Chondrocyte (in vitro differentiated cells): ENCODE measurements at places on chromosomes 2 and 18.

DNA sequence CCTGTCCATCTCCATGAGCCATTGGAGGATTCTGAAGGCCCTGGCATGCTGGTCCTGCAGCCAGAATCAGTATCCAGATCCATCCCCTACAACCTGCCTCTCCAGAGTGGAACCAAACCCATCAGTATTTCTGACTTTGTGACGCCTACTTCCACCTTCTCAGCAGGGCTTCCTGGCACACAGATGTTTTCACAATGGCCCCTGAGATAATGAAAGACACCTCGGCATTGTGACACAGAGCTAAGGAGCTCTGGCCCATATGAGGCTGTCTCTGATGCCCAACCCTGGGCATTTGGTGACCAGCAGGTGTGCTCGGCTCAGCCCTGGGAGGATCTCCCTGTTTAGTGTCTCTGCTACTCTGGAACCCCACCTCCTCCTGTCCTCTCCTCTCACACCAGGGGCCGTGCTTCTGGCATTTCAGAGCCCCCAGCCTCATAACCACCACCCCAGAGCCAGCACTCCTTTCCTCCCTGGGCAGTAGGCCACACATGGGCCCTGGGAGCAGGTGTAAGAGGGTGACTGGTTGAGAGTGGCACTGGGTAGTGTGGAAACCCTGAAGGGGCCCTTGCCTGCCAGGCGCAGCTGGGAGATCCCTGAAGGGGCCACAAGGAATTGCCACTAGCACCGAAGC lies 38.2 kb downstream of the FOSL2 start:
- DNase-seq, result peak; percentile 56
- peaks cover 7% of the 10 kb centered on the region for H3K36me3 ChIP-seq
- no peaks in the 10 kb centered on the region for H3K27me3 ChIP-seq
- no peak overlapping the region for H3K27ac ChIP-seq
- no peak overlapping the region for H3K4me3 ChIP-seq

DNA sequence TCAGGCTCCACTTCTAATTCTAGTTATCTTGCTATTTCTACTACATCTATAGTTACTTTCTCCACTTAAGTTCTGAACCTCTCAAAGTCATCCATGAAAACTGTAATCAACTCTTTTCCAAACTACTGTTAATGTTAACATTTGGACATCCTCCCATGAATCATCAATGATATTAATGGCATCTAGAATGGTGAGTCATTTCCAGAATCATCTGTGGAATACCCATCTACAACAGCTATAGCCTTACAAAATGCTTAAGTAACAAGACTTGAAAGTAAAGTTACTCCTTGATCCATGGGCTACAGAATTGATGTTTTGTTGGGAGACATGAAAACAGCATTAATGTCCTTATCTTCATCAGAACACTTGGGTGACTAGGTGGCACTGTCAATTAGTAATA lies 35.4 kb downstream of the BARD1 start:
- H3K4me1 ChIP-seq, result peaks cover 6% of the 10 kb centered on the region
- no peaks in the 10 kb centered on the region for H3K27me3 ChIP-seq
- DNase-seq, result no peak
- H3K4me3 ChIP-seq, result no peak overlapping the region
- H3K27ac ChIP-seq, result no peak overlapping the region

- no peak overlapping the region for H3K27ac ChIP-seq
- peaks cover 8% of the 10 kb centered on the region for H3K36me3 ChIP-seq
- H3K27me3 ChIP-seq, result no peaks in the 10 kb centered on the region
- H3K4me1 ChIP-seq, result peaks cover 11% of the 10 kb centered on the region
- H3K4me3 ChIP-seq, result no peak overlapping the region
- DNase-seq, result no peak
These were observed 244.4 kb upstream of the REV1 start for GRCh38 chr2:99734236-99734635.

DNA sequence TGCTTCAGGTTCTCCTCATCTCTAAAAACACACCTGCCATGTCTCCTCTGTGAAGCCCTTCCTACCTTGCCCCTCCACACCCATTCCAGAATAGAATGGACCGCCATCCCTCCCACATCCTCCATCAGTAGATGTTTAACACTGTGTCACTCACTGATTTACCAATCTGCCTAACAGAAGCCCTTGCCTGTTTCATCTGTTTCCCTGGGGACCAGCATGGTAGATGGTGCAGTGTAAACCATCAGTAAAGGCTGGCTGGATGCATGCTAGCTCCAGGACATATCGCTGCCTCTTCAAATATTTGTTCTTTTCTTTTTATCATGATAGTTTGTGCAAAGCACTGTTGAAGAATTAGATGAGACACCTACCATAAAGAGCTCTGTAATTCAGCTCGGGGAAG lies 271.4 kb downstream of the PIEZO2 start:
- DNase-seq, result no peak
- H3K4me1 ChIP-seq, result peaks cover 4% of the 10 kb centered on the region
- peaks cover 6% of the 10 kb centered on the region for H3K36me3 ChIP-seq
- no peak overlapping the region for H3K27ac ChIP-seq
- no peak overlapping the region for H3K4me3 ChIP-seq

DNA sequence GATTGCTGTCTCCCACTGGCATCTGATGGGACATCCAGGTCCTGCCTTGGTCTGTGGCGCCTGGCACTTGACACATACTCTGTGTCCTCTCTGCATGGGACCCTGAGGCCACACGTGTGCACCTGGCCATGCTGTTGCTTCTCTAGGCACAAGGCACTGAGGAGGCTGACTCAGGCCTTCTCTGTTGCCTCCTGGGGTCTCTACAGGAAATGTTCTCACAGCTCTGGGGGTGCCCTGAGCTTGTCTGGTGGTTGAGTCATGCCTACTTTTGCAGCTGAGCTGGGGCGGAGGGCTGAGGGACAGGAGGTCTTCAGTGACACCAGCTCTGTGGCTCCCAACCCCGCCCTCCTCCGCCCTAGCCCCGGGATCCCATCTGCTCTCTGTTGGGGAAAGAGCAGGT lies 207.0 kb upstream of the HS6ST1 start:
- DNase-seq, result no peak
- H3K4me1 ChIP-seq, result no peaks in the 10 kb centered on the region
- H3K4me3 ChIP-seq, result no peak overlapping the region

GRCh38 chr18:60246606-60247005 lies 126.0 kb downstream of the MC4R start:
- H3K4me1 ChIP-seq, result no peaks in the 10 kb centered on the region
- H3K27me3 ChIP-seq, result peaks cover 5% of the 10 kb centered on the region
- H3K27ac ChIP-seq, result no peak overlapping the region
- H3K36me3 ChIP-seq, result no peaks in the 10 kb centered on the region

GRCh38 chr18:58609536-58609993 lies 19.3 kb downstream of the ALPK2 start:
- no peaks in the 10 kb centered on the region for H3K27me3 ChIP-seq
- H3K36me3 ChIP-seq, result no peaks in the 10 kb centered on the region
- H3K27ac ChIP-seq, result no peak overlapping the region
- DNase-seq, result no peak
- peaks cover 28% of the 10 kb centered on the region for H3K4me1 ChIP-seq

GRCh38 chr2:29765721-29766120 lies 155.7 kb downstream of the ALK start:
- peaks cover 3% of the 10 kb centered on the region for H3K27me3 ChIP-seq
- no peak for DNase-seq

GRCh38 chr2:215712871-215713790 lies 277.3 kb upstream of the FN1 start:
- H3K36me3 ChIP-seq, result peaks cover 2% of the 10 kb centered on the region
- DNase-seq, result no peak

GRCh38 chr2:54569745-54570301 lies 113.7 kb downstream of the SPTBN1 start:
- DNase-seq, result no peak
- peaks cover 2% of the 10 kb centered on the region for H3K36me3 ChIP-seq
- no peak overlapping the region for H3K4me3 ChIP-seq
- no peaks in the 10 kb centered on the region for H3K27me3 ChIP-seq
- H3K4me1 ChIP-seq, result peaks cover 65% of the 10 kb centered on the region

- peaks cover 26% of the 10 kb centered on the region for H3K4me1 ChIP-seq
- no peak overlapping the region for H3K4me3 ChIP-seq
- peaks cover 2% of the 10 kb centered on the region for H3K36me3 ChIP-seq
- peak overlapping the region; percentile 56 for H3K27ac ChIP-seq
- DNase-seq, result no peak
- H3K27me3 ChIP-seq, result peaks cover 7% of the 10 kb centered on the region
These were observed 74.2 kb downstream of the NCAPH start for GRCh38 chr2:96409820-96410164.

- no peak overlapping the region for H3K4me3 ChIP-seq
- no peak overlapping the region for H3K27ac ChIP-seq
- H3K27me3 ChIP-seq, result no peaks in the 10 kb centered on the region
- H3K36me3 ChIP-seq, result no peaks in the 10 kb centered on the region
These were observed 1327.1 kb upstream of the ZEB2 start for GRCh38 chr2:145846982-145847381.

- peaks cover 33% of the 10 kb centered on the region for H3K36me3 ChIP-seq
- H3K4me1 ChIP-seq, result peaks cover 4% of the 10 kb centered on the region
- DNase-seq, result no peak
- no peak overlapping the region for H3K27ac ChIP-seq
These were observed 26.1 kb upstream of the ERCC3 start for GRCh38 chr2:127320067-127320466.

GRCh38 chr2:12081481-12082210 lies 335.2 kb downstream of the LPIN1 start:
- peaks cover 5% of the 10 kb centered on the region for H3K4me1 ChIP-seq
- H3K4me3 ChIP-seq, result no peak overlapping the region
- H3K27ac ChIP-seq, result no peak overlapping the region
- no peak for DNase-seq
- peaks cover 1% of the 10 kb centered on the region for H3K36me3 ChIP-seq
- H3K27me3 ChIP-seq, result peaks cover 7% of the 10 kb centered on the region

DNA sequence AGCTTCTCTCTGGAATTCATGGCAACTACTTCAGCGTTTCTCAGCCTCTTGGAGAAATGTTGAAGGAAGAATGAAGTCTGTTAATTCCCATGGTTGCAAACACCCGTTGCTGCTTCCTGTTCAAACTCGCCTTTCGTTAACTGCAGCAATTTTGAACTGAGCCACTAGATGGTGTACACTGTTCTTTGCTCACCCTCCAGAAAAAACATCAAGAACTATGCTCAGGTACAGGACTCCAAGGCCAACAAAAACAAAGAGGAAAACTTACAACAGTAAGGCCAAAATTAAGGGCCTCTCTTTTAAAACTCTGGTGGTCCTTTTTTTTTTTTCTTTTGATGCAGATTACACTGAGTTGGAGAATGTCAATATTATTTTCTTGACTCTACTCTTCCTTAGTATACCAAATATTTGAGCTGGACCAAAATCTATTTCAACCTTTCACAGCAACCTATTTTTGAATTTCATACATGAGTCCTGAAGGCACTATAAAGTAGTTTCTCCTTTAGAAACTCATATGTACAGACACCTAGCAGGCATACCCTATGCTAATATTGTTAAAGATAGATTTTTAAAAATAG lies 58.2 kb downstream of the KLHL14 start:
- peaks cover 6% of the 10 kb centered on the region for H3K27me3 ChIP-seq
- H3K4me3 ChIP-seq, result no peak overlapping the region
- peaks cover 4% of the 10 kb centered on the region for H3K4me1 ChIP-seq
- no peaks in the 10 kb centered on the region for H3K36me3 ChIP-seq
- no peak overlapping the region for H3K27ac ChIP-seq

DNA sequence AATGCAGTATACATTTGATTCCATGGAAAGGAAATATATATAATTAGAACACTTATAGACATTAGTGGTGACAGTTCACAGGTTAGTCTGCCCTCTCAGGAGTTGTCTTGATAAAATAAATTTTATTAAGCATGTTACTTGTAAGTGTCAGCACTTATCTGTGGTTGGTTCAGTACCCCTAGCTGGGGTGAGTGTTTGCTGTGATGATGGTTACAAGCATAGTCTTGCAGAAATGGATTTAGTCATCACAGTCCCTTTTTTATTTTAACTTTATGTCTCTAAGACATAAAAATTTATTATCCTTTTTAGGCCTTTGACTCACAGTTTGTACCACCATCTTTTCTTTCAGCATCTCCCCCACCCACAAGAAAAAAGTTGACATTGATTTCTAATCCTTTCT lies 52.1 kb downstream of the NCK2 start:
- no peaks in the 10 kb centered on the region for H3K27me3 ChIP-seq
- H3K4me3 ChIP-seq, result no peak overlapping the region
- no peaks in the 10 kb centered on the region for H3K36me3 ChIP-seq
- peak overlapping the region; percentile 30 for H3K27ac ChIP-seq

DNA sequence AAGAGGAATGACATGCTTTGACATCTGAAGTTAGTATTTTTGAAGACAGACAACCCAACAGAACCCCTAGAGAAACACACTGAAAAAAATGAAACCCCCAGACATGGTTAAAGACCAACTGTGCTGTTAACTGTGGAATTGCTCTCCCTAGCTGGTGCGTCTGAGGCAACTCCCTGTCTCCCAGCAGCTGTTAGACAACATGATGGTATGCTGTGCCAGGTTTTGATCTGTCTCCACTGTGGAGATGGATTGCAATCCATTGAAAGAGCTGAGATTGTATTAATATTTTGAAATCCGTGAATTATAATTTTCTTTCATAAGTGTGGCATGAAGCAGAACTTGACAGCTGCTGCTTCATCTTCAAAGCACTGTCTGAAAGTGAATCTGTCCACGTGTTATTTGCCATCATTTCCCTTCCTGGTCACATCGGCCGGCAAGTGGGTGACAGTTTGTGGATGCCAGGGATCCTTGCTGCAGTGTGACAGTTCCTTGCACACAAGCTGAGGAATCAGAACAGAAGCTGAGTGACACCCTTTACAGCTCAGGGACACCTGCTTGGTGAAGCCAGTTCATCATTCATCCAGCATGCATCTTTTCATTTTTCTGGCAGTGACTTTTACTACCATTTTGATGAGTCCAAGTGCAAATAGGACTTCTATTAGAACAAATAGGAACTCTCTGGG lies 58.2 kb upstream of the ACSL3 start:
- DNase-seq, result no peak
- no peaks in the 10 kb centered on the region for H3K36me3 ChIP-seq
- H3K27ac ChIP-seq, result no peak overlapping the region
- H3K4me3 ChIP-seq, result no peak overlapping the region

- no peaks in the 10 kb centered on the region for H3K4me1 ChIP-seq
- no peaks in the 10 kb centered on the region for H3K27me3 ChIP-seq
- no peak overlapping the region for H3K27ac ChIP-seq
- no peak overlapping the region for H3K4me3 ChIP-seq
- DNase-seq, result no peak
- H3K36me3 ChIP-seq, result no peaks in the 10 kb centered on the region
These were observed 14.8 kb downstream of the ERBB4 start for GRCh38 chr2:212523756-212524155.

- no peak for DNase-seq
- H3K27me3 ChIP-seq, result no peaks in the 10 kb centered on the region
- peaks cover 11% of the 10 kb centered on the region for H3K36me3 ChIP-seq
- H3K27ac ChIP-seq, result peak overlapping the region; percentile 94
- H3K4me3 ChIP-seq, result peak overlapping the region; percentile 84
These were observed 679 bp downstream of the PMAIP1 start for GRCh38 chr18:59900222-59901128.

GRCh38 chr2:228675091-228675490 lies 493.6 kb upstream of the SPHKAP start:
- H3K4me3 ChIP-seq, result no peak overlapping the region
- H3K27me3 ChIP-seq, result peaks cover 10% of the 10 kb centered on the region
- DNase-seq, result no peak
- no peaks in the 10 kb centered on the region for H3K4me1 ChIP-seq
- no peak overlapping the region for H3K27ac ChIP-seq
